Esophagus mucosa (tissue), 1 donor: ENCODE measurements at places on chromosomes 7 and 10.

- peak; percentile 40 for ATAC-seq
These were observed 535 bp downstream of the BTRC start for GRCh38 chr10:101354328-101355071.

DNA sequence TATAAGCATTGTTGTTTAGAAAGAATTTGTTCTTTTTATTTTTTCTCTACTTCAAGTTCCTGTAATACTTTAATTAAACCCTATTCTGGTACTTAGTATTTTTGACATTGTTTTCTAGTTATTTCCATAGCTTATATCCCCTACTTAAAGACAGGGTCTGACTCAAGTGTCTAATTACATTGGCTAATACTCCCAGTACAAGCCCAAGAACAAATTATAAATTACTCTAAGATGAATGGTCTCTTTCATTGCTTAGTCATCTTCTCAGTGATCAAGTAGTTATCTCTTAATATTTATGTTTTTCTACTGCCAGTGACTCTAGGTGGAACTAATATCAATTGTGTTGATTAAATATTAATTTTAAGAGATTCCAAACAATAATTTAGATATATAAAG lies 21.6 kb downstream of the AHR start:
- ATAC-seq = no peak

- ATAC-seq = no peak
These were observed 2.4 kb downstream of the ZNF467 start for GRCh38 chr7:149770728-149771636.

DNA sequence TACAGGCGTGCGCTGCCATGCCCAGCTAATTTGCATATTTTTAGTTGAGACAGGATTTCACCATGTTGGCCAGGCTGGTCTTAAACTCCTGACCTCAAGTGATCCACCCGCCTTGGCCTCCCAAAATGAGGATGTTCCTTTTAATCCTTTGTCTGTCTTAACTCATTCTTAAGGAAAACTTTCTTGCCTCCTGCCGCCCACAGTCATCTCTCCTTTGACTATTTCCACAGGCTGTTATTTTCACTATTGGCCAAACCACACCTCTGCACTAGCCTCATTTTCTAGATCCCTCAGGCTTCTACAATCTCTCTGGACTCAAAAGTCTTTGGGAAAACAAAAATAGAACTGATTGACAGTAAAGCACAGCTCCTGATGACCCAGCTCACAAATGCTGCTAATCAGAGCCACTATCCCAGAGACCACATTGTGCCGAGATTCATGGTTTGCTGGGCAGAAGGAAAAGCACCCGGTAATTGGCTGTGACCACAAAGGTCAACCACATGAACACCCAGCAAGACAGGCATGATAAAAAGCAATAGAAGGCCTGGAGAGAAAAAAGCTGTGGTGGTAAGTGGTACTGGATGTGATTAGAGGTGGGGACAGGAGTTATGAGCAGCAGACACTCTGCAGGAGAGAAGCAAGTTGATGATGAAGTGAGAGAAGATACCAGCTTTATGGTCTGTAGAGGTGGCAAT lies 44.1 kb upstream of the ZNRF2 start:
- ATAC-seq = no peak

DNA sequence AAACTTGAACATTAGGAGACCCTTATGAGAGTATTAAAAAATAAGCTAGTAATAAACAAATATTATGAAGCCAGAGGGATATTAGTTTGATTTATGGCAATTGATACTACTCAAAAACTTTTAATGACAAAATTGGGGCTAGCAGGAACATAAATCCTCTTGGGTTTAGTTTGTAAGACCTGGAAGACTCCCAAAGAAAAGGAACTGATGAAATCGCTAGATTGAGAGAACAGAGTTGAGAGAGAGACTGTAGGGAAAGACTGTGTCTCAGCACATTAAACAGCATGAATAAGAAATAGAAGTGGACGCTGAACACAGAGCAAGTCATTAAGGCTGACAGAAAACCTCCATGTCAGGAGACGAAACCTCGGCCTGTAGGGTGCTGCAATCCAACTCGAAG lies 56.4 kb downstream of the ICA1 start:
- no peak for ATAC-seq

DNA sequence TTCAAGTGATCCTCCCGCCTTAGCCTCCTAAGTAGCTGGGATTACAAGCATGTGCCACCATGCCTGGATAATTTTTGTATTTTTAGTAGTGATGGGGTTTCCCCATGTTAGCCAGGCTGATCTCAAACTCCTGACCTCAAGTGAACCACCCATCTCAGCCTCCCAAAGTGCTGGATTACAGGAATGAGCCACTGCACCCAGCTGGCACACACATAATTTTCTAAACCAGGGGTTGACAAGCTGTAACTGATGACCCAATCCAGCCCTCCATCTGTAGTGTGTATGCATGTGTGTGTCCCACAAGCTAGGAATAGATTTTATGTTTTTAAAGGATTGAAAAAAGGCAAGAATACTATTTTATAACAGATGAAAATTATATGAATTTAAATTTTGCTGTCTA lies 125.9 kb upstream of the INSYN2A start:
- ATAC-seq = no peak

GRCh38 chr7:143884241-143884968 lies 17.6 kb downstream of the TCAF1 start:
- no peak for ATAC-seq

DNA sequence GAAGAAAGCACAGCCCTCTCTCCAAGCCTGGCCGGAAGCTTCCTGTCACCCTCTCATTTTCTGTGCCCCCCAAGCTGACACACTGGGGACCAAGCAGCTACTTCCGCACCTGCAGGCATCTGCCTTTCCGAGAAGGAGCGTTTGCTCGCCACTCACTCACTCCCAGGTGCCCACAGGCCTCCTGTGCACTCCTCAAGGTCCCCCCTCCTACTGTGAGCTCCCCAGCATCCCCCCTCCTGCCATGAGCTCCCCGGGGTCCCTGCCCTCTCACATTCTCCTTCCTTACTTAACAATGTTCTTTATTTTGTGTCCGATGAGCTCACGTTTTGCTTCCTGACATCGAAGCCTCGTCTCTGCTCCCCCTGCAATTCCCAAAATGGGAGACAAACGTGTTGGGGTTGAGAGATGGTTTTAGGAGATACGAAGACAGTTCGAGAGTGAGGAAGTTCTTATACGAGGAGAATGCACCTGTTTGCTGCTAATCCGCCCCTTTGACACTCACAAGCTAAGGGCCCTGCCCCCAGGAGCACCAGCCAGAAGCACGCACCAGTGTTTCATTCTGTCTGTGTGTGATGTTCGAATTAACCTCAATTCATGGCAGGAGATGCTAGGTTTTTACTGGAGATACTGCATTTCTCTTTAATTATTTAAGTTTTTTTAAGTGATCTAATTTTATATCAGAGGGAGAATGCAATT lies 70.2 kb downstream of the PDGFA start:
- ATAC-seq = no peak

- ATAC-seq = no peak
These were observed 288.2 kb downstream of the POU6F2 start for GRCh38 chr7:39265641-39266591.

GRCh38 chr7:137987968-137988367 lies 13.9 kb downstream of the CREB3L2 start:
- ATAC-seq = no peak

- ATAC-seq = no peak
These were observed 420.3 kb upstream of the AUTS2 start for GRCh38 chr7:69177941-69178494.

GRCh38 chr7:12434012-12434642 lies 30.5 kb upstream of the VWDE start:
- no peak for ATAC-seq

DNA sequence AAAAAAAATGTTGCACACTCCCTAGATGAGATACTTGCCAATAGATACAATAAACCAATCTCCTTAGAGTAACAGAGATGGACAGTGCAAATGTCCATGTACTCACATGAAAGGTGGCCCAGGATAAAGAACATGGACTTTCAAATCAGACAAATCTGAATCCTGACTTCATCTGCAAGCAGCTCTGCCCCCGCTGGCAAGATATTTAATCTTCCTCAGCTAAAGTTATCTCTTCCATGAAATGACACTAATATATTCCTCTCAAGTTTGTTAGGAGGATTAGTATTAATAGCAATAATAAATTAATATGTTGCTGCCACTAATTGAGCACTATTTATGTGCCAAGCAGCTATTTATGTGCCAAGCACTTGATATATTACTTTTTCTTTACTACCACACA lies 148.6 kb upstream of the YAE1 start:
- no peak for ATAC-seq

DNA sequence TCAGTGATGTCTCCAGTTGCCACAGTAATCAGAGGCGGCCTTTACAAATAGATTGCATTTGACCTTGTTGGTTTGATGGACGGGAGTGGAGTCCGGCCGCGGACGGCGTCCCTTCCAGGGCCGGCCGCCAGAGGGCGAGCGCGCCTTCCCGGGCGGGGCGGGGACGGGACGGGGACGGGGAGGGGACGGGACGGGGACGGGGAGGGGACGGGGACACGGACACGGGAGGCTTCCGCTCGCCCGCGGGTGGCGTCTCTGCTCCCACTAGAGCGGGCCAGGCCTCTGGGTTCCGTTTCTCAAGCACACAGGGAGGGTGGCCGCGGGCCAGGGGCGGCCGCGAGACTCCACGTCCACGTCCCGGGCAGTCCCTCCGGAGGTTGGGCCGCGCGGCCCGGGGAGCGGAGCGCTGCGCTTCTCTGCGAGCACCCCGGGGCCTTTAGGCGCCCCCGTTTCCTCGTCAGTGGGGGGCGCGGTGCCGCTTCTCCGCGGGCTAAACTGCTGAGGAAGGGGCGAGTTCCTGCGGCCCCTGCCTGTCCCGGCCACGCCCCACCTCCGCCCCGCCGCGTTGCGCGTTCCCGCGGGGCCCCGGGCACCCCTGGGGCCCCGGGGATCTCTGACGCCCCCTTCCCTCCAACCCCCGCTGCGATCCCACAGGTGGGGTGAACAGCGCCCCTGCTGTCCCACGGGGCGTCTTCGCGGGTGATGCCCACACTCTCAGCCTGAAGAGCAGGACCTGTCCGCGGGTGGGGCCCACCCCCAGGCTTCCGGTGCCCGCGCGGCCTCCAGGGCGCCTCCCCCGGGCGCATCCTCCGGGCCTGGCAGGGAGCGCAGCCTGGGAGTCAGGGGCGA lies 84.2 kb upstream of the MKI67 start:
- ATAC-seq = peak; percentile 72

DNA sequence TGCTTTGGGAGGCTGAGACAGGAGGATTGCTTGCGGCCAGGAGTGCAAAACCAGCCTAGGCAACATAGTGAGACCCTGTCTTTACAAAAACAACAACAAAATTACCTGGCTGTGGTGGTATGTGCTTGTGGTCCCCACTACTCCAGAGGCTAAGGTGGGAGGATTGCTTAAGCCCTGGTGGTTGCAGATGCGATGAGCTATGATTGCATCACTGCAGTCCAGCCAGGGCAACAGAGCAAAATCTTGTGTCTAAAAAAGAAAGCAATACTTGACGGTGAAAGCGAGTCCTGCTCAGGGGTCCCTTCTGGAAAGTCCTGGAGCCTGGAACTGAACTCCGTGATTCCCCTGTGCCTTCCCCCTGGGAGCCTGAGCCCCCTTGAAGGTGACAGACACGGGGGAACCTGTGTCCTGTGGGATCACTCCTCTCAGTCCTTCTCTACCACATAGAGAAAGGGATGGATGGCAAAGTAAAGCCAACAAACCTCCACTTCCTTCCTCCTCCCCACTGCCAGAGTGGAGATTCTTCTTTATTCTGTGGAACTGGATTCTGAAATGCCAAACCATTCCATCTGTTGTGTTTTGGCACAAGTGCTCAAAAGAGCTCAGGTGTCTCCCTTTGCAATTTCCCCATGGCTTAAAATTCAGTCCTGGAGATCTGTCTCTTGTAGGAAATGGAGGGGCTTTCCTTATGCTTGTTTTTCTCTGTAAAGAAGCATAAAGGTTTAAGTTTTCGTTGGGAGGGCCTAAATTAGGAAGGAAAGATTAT lies 50.6 kb downstream of the KIAA1217 start:
- ATAC-seq = no peak

DNA sequence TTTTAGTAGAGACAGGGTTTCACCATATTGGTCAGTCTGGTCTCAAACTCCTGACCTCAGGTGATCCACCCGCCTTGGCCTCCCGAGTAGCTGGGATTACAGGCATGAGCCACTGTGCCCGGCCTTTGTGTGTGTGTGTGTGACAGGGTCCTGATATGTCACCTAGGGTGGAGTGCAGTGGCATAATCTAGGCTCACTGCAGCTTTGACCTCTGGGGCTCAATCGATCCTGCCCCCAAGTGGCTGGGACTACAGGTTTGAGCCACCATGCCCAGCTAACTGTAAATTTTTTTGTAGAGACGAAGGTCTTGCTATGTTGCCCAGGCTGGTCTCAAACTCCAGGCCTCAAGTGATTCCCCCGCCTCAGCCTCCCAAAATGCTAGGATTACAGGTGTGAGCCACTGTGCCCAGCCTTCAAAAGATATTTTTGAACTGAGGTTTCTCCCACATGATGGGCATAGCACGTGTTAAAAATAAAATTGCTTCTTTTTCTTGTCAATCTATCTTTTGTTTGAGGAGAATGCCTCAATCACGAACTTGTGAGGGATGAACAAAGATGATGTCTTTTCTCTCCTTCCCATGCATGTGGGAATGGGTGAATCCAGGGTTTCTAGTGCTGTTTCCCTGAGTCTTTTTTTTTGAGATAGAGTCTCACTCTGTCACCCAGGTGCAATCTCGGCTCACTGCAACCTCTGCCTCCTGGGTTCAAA lies 30.8 kb upstream of the PSAP start:
- no peak for ATAC-seq

GRCh38 chr7:135837675-135838074 lies 89.1 kb upstream of the FAM180A start:
- ATAC-seq = no peak

DNA sequence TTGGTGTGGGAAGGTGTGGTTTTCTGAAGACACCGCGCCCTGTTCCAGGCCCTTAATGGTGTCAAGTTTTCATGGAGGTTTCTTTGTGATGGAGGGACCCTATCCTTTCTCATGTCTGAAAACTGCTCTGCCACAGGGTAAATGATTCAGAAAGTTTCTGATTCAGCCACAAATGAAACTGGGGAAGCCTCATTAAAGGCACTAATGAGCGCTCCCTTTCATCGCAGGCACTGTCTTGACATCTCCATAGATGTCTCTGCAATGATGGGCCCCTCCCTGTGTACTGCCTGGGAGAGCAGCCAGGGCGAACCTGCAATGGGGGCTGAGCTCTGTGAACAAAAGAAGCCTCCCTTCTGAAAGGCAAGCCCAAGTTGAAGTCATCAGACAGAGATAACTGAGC lies 355.3 kb downstream of the PRPF18 start:
- no peak for ATAC-seq

- ATAC-seq = no peak
These were observed 1.2 kb upstream of the CALU start for GRCh38 chr7:128737867-128738385.

DNA sequence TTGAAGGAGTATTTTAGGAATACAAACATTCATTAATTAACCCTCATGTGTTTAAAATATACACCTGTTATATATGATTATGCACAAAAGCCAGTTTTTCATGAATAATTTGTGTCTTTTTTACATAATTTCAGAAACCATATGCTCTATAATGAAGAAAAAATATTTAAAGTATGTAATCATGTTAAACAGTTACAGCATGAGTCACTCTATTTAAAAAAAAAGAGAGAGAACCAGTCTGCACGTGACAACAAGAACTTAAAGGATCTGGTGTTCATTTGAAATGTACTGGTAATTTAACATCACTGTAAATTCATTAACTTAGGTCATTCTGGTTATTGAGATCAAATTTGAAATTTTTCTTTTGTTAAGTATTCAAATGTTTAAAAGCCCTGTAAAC lies 228.5 kb downstream of the CACNB2 start:
- no peak for ATAC-seq
